ENCODE measurements at places on chromosomes 7 and 10. TPM values are rescaled to one million over a fixed set of nuclear protein-coding genes. Genes with fewer than 3 reads are reported as not detected.

DNA sequence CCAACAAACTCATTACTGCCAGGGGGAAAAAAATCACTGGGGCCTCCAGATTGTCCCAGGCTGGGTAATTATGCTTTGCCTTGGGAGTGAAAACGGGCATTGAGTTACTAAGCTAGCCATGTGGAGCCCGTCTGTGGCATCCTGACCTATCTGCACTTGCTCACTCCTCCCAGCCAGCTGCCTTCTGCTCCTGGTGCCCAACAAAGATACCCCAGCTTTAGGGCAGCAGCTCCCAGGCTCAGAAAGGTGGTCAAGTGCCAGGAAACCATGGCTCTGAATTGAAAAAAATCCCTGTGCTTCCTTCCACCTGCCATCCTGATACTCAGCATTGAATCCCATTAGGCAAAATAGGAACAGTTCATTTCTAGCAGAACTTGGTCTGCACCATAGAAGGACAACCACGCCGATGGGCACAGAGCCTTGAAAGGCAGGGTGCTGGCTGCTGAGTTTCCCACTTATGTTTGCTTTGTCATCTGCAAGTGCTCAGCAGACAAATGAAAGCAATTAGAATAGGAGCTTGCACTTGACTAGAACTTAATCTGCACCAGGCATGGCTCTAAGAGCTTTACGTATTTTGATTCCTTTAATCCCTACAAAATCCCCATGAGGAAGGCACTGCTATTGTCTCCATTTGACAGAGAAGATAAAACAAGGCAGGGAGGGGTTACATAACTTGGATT lies 42.8 kb downstream of the HSPA12A start:
- DNase-seq: no peak
- no peak overlapping the region for H3K4me3 ChIP-seq
- no peaks in the 10 kb centered on the region for H3K27me3 ChIP-seq
- peaks cover 5% of the 10 kb centered on the region for H3K36me3 ChIP-seq
- no peak overlapping the region for H3K27ac ChIP-seq

- DNase-seq: no peak
- H3K27ac ChIP-seq: no peak overlapping the region
- H3K36me3 ChIP-seq: peaks cover 77% of the 10 kb centered on the region
- peaks cover 19% of the 10 kb centered on the region for H3K4me1 ChIP-seq
- no peaks in the 10 kb centered on the region for H3K27me3 ChIP-seq
Observed at GRCh38 chr7:155744971-155745683, 67.1 kb downstream of the SHH start.

DNA sequence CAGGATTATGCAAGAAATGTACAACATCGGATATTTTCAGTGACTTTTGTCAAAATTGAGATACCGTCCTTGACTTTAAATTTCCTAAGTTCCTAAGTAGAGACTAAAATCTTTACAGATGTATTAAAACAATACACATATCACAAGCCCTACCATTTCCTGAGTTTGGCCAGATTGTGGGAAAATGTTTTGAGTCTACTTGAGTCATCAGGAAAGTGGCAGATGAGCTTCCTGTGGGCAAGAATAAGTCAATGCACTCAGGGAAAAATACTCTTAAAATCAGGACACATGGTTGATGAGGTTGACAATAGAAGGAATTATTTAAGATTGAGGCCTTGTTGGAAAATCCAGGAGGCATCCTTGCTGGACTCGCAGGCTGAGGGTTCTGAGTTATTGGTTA lies 162.5 kb downstream of the SNX10 start:
- no peak for DNase-seq
- no peak overlapping the region for H3K4me3 ChIP-seq
- no peaks in the 10 kb centered on the region for H3K4me1 ChIP-seq
- no peak overlapping the region for H3K27ac ChIP-seq
- H3K27me3 ChIP-seq: no peaks in the 10 kb centered on the region

DNA sequence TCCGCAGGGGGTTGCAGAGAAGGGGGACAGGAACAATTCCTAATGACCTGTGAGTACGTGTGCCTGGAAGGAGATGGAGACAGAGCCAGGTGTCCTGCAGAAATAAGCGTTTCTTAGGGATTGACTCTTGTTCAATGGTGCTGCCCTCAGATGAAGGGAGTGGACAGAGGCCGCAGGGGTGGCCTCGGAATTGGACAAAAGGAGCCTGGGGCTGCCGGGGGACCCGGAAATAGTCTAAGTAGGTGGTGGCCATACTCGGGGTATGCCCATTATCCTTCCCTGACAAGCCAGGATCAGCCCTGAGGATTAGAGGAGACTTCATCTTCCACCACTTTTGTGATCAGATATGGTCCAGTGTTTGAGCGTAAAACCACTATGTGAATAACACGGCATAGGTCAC lies 39.2 kb downstream of the ELFN1 start:
- no peak overlapping the region for H3K27ac ChIP-seq
- H3K4me1 ChIP-seq: peaks cover 13% of the 10 kb centered on the region
- no peaks in the 10 kb centered on the region for H3K36me3 ChIP-seq
- no peak overlapping the region for H3K4me3 ChIP-seq
- no peak for DNase-seq
- H3K27me3 ChIP-seq: no peaks in the 10 kb centered on the region

GRCh38 chr7:55032069-55032699 lies 13.4 kb downstream of the EGFR start:
- peaks cover 6% of the 10 kb centered on the region for H3K4me1 ChIP-seq
- no peak overlapping the region for H3K27ac ChIP-seq
- H3K27me3 ChIP-seq: no peaks in the 10 kb centered on the region
- H3K36me3 ChIP-seq: no peaks in the 10 kb centered on the region
- H3K4me3 ChIP-seq: no peak overlapping the region

DNA sequence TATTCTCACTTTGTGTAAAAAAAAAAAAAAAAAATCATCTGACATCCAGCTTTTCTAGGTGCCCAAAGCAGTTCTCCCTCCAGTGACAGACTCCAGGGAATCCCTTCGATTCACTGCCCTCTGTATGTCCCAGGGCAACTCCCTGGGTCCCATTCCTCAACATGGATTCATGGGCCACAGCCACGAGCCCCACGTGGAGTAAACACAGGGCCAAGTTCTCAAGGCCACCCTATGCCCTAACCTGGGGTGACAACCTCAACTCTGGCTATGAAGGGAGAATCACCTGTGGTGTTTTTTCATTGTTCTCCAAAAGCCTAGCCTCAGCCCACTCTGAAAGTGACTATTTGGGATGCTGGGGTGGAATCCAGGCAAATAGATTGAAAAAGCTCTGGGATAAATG lies 3.4 kb downstream of the BNIP3 start:
- H3K27ac ChIP-seq: no peak overlapping the region
- no peak for DNase-seq
- no peak overlapping the region for H3K4me3 ChIP-seq
- peaks cover 10% of the 10 kb centered on the region for H3K27me3 ChIP-seq
- H3K4me1 ChIP-seq: peaks cover 16% of the 10 kb centered on the region

DNA sequence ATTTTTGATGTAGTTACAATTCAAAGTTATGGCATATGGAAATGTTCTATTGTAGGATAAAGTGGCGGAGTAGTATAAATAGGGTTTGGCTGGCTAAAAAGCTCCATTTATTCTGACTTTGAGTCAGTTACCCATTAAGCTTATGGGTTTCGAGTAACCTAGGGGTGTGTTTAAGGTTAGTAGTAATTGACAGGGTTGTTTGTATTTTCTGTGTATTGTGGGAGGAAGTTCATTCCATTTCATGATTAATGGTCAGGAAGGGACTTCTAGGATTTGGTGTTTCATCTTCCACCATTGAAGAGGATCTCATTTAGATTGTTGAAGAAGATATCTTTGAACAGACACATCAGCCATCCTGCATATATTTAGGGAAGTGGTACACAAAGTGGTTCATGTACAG lies 75.0 kb downstream of the BICC1 start:
- H3K27me3 ChIP-seq: no peaks in the 10 kb centered on the region
- DNase-seq: no peak
- H3K27ac ChIP-seq: no peak overlapping the region

GRCh38 chr7:7651479-7651878 lies 10.9 kb downstream of the UMAD1 start:
- H3K27ac ChIP-seq: no peak overlapping the region
- H3K4me1 ChIP-seq: peaks cover 52% of the 10 kb centered on the region
- no peaks in the 10 kb centered on the region for H3K27me3 ChIP-seq
- DNase-seq: no peak

DNA sequence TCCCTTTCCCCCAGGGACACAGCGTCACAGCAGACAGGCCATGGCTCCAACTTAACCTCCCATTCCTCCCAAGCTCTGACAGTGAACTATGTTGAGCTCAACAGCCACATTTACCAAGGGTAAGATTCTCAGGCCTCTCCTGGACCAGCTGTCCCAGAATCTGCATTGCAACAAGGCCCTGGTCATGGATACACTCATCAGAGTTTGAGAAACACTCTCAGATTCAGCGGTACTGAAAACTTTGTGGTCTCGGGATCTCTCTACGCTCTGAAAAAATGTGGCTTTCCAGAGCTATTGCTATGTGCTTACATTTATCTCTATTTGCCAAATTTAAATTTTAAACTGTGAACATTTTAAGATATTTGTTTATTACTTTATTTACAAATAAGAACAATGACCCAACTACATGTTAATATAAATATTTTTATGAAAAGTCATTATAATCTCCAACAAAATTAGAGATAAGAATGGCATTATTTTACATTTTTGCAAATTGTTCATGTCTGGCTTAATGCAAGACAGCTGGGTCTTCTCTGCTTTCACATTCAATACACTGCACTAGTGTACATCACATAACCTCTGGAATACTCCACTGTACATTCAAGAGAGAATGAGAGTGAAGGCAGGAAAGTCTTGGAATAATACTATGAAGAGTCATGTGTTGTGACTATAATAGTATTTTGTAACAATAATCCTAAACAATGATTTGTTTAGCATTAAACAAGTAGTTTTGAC lies 190.9 kb upstream of the PITRM1 start:
- H3K27ac ChIP-seq: no peak overlapping the region
- no peak for DNase-seq
- H3K4me3 ChIP-seq: no peak overlapping the region
- H3K4me1 ChIP-seq: no peaks in the 10 kb centered on the region

DNA sequence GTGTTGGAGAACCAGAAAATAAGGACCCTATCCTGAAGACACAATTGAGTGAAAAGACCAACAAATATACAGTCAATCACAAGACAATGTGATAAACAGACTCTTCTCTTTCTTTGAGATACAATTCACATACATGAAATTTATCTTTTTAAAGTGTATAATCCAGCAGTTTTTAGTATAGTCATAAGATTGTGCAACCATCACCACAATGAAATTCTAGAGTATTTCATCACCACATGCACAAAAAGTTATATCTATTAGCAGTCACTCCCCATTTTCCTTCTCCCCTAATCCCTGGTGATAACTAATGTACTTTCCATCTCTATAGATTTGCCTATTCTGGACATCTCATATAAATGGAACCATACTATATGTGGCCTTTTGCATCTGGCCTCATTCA lies 8.2 kb upstream of the SORBS1 start:
- no peaks in the 10 kb centered on the region for H3K36me3 ChIP-seq
- no peaks in the 10 kb centered on the region for H3K27me3 ChIP-seq
- no peak overlapping the region for H3K27ac ChIP-seq

DNA sequence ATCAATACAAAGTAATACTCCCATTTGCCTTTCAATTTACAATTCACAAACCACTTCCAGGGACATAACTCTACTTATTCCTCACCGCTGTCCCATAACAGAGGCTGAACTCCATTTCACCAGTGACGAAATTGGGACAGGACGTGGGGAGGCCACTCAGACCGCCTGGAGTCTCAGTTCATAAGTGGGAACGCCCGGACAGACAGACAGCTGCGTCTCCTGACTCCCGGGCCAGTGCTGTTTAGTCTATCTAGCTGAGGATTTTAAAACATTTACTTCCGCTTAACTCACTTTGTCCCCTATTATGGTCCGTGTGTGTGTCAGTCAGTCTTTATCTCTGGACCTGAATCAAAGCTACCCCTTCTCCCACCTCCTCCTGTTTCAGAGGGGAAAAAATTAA lies 67.4 kb upstream of the ZNF438 start:
- H3K4me1 ChIP-seq: peaks cover 4% of the 10 kb centered on the region

DNA sequence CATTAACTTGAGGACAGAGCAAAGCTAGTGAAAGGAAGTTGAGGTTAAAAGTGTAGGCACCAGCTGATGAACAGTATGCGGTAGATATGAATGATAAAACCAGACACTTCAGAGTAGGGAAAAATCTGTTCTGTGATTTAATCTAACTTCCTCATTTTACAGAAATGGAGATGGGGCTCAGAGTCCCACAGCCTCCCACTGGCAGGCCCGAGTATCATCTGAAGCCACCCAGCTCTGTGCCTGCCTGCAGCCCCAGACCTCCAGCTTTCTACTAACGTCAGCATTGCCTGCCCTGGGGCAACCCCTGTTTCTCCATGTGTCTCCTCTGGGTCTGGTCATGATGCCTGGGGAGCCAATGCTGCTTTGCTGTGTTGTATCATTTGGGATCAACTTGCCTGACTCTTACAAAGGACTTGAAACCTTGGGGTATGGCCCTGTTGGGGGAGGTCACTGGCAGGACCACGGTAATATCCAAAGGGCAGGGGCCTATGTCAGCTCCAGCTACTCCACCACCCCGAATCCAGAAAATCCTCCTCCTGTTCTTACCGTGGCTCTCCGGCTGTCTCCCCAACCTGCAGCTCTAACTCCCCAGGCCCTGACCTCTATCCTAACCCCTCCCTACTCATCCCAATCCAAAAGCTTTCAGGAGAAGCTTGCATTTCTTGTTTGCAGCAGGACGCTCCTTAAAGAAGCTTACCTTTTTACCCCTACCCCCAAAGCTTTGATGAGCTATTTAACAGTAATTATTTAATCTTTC lies 56.2 kb upstream of the NPY start:
- H3K4me3 ChIP-seq: no peak overlapping the region
- no peak overlapping the region for H3K27ac ChIP-seq
- no peaks in the 10 kb centered on the region for H3K4me1 ChIP-seq
- H3K36me3 ChIP-seq: no peaks in the 10 kb centered on the region
- no peak for DNase-seq

Gene HABP2
- total RNA-seq: 2.0 TPM

Gene RBM28
- 319 TPM for total RNA-seq

Gene NRP1
- total RNA-seq: 18.8 TPM

Gene TMEM140
- 9.2 TPM for total RNA-seq

Gene POP7
- 37.9 TPM for total RNA-seq

Gene EPDR1
- 3.8 TPM for total RNA-seq

Gene ASB10
- not detected for total RNA-seq

All from stomach (tissue), 19 donors.